Cardiac septum (tissue), 1 donor: ENCODE measurements at places on chromosomes 16 and 17. TPM values are rescaled to one million over a fixed set of nuclear protein-coding genes. Genes with fewer than 3 reads are reported as not detected.

Gene CLDN9
- 2.3 TPM for total RNA-seq

Gene UNC13D
- 7.9 TPM for total RNA-seq

DNA sequence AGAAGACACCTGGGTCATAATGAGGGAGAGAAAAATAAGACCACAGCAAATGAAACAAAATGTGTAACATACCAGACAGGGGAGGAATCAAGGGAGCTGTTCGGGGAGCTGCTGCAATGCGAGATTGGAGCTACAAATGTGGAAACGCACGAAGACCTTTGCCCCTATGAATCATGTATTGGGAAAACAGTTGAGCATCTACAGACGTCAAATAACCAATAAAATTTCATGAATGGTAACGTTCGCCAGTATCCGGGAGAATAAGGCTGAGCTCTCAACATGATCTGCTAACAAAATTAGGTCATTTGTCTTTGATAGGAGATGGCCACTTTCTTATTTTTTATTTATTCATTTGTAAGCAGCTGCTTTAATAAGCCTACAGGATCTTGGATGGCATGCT lies 486.2 kb upstream of the RBFOX1 start:
- DNase-seq: no peak

- no peak for DNase-seq
These were observed 2.8 kb upstream of the ALDH3A2 start for GRCh38 chr17:19645734-19646201.

Gene BMERB1
- total RNA-seq: 70.3 TPM

Gene MRPL27
- total RNA-seq: 61.4 TPM

GRCh38 chr17:68794636-68795434 lies 160.4 kb downstream of the ABCA8 start:
- no peak for DNase-seq

DNA sequence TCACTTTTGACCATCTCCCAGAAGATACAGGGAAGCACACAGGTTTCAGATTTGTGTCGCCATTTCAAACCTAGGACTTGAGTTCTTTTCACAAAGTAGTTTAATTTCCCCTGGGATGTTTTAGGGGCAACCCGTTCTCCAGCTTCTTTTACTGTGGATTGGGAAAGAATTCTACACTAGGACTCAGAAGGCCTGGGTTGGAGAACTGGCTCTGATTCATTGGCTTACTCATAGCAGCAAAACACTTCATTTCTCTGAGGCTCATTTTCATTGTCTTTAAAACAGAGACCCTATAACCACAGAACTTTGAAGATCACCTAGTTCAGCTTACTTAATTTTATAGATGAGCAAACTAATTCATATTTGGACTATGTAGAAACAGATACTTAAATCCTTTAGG lies 175.9 kb upstream of the SALL1 start:
- no peak for DNase-seq

DNA sequence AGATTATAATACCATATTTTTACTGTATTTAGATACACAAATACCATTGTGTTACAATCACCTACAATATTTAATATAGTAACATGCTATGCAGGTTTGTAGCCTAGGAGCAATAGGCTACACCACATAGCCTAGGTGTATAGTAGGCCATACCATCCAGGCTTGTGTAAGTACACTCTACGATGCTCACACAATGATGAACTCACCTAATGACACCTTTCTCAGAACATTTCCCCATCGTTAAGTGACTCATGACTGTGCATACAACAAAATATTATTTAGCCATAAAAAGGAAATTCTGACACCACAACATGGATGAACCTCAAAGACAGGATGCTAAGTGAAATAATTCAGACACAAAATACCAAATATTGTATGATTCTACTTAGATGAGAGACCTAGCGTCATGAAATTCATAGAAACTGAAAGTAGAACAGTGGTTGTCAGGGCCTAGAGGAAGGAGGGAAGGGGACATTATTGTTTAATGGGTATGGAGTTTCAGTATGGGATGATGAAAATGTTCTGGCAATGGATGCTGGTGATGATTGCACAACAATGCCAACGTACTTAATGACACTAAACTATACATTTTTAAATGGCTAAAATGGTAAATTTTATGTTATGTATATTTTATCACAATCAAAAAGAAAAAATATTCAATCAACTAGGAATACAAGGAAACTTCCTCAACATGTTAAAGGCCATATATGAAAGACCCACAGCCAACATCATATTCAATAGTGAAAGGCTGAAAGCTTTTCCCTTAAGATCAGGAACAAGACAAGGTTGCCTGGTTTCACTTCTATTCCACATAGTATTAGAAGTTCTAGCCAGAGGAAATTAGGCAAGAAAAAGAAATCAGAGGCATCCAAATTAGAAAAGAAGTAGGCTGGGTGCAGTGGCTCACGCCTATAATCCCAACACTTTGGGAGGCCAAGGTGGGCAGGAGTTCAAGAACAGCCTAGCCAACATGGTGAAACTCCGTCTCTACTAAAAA lies 5.9 kb upstream of the C16orf87 start:
- DNase-seq: no peak

Gene ACSM2A
- total RNA-seq: not detected

Gene BIRC5
- 0.38 TPM for total RNA-seq

Gene TERB1
- not detected for total RNA-seq

Gene CBX1
- total RNA-seq: 31.2 TPM

- no peak for DNase-seq
These were observed 751.8 kb downstream of the CDH11 start for GRCh38 chr16:64370112-64370511.

- DNase-seq: no peak
These were observed 1.1 kb upstream of the CHRNB1 start for GRCh38 chr17:7443499-7444485.

GRCh38 chr17:6706499-6706898 lies 6.7 kb downstream of the SLC13A5 start:
- peak; percentile 66 for DNase-seq

GRCh38 chr16:68927018-68927417 lies 83.7 kb downstream of the TANGO6 start:
- DNase-seq: no peak

DNA sequence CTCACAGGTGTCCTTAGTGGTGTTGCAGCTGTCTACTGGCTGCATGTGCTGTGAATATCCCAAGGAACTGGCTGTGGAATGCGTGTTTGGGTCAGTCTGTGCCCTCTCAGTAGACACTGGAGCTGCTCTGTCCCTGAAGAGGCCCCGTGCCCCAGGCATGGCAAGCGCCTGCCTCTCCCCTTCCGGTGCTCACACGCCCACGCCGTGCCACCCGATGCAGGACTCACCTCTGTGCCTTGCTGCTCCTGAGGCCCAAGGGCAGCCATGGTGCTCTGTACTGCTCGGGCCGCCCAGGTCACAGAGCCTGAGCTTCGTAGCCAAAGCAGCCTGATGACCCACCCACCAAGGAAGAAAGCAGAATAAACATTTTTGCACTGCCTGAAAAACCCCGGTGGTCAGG lies 10.0 kb downstream of the RGS11 start:
- no peak for DNase-seq

Gene CTRB1
- total RNA-seq: not detected
